ENCODE measurements at places on chromosomes 1 and 21.

DNA sequence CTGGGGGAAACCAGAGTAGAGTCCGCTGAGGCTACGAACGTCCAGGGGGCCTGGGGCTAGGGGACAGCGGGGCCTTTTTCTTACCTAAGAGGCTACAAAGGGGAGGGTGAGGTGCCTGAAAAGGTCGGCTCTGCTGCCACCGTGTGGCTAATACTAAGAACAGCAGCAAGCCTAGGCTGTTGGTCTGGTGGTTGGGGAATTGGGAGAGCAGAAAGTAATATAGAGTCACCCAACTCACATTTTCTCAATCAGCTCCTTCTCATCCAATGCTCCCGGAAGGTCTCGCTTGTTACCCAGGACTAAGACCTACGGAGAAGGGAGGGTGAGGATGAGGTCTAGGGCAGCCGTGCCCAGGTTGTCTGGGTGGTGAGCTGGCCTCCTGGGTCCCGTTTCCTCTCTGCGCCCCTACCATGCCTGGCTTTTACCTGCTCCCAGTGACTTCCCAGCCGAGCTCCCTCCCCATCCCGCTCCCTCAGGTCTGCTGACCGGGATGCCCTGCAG is 9.3 kb downstream of the ARL8A start:
- DNase-seq, result peak; percentile 86

DNA sequence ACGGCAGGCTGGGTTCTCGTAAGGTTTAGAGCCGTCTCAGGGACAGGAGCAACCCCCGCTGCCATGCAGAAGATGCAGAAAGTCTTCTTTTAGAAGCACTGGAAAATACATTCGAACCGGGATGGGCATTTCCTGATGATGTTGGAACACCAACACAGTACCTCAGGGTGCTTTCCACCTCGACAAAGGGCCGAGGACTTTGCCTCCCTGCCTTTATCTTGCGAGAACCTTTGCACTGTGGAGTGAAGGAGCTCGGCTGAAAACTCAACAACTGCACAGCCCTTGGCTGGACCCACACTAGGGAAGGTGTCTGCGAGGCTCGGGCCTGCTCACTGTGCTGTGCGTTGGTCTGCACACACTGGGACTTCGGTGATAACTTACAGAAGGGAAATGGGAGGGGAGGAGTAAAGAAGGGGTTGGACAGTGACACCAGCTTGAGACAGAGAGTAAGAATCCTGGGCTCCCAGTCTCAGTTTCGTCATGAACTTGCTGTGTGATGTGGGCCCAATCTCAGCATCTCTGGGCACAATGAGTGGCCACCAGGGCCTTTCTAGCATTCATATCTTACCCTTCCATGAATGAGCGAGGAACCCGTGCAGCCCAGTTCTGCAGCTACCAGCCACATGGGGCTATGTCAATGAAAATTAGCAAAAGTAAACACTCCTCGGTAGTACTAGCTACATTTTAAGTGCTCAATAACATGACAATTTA is 18.2 kb downstream of the RCAN1 start:
- no peak for DNase-seq

GRCh38 chr1:48581270-48581669 is 109.3 kb upstream of the SPATA6 start:
- DNase-seq, result no peak

DNA sequence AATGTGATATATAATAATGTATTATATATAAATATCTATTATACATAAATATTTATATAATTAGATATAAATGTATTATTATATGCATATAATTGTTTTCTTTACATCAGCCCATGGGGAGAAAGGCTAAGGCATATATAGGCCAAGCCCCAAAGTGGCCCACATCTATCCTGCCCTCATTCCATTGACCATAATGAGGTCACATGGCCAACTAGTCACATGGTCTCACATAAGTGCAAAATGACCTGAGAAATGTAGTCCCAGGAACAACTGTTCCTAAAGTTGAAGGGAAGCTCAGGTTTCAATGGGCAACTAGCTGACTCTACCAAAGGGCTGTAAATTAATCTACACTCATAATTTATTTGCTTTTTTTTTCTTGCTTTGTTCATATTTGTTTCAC is 14.5 kb upstream of the CCDC185 start:
- DNase-seq, result no peak

GRCh38 chr1:207817778-207818751 is 66.2 kb downstream of the CD46 start:
- DNase-seq, result no peak

DNA sequence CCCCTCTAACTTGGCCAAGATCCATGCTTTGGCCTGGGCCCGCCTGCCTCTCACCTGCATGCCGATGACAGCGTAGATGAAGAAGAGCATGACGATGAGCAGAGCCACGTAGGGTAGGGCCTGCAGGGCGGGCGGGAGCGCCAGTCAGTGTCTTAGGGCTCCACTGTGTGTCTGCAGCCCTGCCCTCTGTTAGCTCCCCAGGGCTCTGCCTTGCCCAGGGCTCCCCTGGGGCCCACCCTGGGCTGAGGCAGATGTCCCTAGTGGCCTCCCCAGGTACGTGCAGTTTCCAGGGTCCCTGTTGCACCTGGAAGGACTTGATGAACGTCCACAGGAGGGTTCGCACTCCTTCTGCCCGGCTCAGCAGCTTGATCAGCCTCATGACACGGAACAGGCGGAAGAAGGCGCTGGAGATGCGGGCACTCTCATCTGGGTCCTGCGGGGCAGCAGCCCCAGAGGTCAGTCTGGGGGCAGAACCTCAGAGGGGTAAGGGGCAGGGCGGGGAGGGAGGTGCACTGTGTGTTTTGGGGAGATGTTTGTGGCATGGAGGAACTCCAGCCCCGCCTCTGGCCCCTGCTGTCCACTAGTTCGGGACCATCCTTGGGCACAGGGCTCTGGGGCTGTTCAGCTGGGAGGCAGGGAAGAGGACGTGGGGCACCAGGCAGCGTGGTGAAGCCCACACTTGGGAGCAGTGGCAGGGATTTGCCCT is 29.8 kb upstream of the KIF21B start:
- no peak for DNase-seq

GRCh38 chr1:226047495-226047894 is 15.0 kb upstream of the H3-3A start:
- no peak for DNase-seq

GRCh38 chr1:231390071-231390470 is 32.0 kb downstream of the EGLN1 start:
- DNase-seq, result no peak

GRCh38 chr1:46724991-46725735 is 6.2 kb upstream of the EFCAB14 start:
- peak; percentile 65 for DNase-seq

DNA sequence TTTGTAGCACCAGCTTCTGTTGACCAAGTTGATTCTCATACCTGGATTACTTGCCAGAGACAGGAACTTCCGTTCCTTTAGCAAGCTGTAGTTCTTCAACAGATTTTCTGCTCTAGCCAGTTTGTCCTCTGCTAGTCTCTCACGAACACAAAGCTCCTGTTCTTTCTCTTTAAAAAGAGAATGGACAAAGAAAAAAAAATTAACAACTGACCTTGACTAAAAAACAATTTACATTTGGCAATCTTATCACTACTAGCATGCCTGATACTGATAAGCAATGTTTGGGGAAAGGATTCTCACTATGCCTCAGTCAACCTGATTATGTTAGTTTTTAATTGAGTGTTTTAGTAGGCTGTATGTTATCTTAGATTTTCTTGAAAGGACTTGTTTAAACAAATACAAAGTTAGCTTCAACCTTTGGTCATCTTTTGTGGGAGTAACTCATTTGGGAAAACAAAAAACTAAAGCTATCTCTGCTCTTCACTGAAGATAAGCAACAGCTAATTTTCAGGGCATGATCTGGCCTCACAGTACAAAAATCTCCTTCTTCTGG is 8.3 kb downstream of the NEK2 start:
- no peak for DNase-seq

GRCh38 chr1:201562257-201562656 is 23.3 kb downstream of the NAV1 start:
- no peak for DNase-seq

GRCh38 chr1:15848929-15849774 is 1.6 kb downstream of the SPEN start:
- DNase-seq, result peak; percentile 90

DNA sequence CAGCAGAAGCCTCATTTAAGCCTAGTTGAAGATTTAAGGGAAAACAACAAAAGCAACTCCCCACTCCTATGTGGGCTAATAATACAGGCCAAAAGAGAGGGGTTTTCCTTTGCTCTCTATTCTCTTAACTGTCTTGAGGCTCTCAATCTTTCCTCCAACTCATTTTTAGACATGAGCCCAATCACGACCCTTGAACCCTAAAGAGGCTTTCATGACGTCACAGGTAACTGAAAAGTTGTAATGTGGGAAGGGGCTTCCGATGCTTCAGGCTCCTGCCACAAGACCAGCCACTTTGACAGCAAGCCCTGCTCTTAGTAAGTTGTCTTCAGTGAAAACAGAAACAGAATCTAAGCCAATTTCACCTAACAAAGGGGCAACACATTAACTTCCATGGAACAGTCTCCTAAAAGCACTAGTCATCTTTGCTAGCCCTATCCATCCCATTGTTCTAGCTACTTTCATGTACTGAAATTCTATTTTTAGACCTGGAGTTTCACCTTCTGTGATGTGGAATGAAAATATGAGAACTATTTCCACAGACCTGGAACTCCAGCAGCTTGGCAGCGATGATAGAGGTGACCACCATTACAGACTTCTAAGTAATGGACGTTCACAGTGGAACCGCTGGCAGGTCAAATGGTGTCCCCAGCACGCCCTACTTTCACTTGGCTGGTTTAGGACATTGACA is 36.3 kb downstream of the GPR161 start:
- no peak for DNase-seq

- DNase-seq, result no peak
Observed at GRCh38 chr1:117036018-117036461, 24.1 kb upstream of the TTF2 start.

DNA sequence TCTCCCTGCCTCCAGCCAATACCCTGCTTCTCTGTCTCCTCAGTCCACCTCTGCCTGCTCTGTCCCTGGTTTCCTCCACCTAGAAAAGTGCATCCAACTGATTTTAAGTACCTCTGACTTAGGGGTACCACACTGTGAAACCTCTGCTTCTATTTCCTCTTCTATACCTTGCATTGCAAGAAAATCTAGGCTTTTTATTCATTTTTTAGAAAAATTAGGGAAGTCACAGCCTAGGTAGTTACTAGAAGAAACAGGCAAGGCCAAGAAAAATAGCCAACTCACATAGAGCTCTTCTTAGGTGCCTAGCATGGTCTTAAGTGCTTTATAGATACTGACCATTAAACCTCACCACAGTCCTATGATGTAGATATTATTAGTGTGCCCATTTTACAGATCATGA is 39.1 kb downstream of the HIVEP3 start:
- no peak for DNase-seq

DNA sequence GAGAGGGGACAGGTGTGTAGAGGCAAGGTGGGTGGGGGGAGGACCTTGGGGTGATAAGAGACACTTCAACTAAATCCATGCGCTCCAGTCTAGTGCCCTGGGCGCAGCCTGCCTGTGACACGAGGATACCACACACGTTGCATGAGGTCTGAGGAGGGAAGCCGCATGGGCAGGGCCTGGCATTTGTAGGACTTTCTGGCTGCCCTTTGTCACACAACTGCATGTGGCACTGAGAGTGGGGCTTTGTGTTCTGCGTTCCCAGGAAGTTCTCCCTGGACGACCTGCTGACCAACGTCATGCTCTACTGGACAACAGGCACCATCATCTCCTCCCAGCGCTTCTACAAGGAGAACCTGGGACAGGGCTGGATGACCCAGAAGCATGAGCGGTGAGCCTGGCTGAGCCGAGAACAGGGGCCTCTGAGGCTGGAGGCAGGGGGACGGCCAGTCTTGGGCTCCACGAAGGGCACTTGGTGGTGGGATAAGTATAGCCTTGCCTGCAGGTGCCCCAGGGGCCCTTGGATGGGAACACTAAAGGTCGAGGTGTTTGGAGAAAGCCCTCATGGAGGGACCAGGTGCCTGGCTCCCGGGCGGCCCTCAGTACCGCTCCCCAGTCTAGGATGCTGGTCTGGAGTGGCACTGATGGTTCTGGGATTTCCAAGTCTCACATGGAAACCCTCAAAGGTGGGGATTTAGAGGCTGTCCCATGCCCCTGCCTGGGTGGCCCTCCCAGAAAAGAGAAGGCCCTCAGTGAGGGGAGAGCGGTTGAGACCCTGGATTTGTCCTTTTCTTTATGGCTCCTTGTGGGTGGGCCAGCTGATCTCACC is 34.5 kb downstream of the EPHX1 start:
- DNase-seq, result peak; percentile 43

DNA sequence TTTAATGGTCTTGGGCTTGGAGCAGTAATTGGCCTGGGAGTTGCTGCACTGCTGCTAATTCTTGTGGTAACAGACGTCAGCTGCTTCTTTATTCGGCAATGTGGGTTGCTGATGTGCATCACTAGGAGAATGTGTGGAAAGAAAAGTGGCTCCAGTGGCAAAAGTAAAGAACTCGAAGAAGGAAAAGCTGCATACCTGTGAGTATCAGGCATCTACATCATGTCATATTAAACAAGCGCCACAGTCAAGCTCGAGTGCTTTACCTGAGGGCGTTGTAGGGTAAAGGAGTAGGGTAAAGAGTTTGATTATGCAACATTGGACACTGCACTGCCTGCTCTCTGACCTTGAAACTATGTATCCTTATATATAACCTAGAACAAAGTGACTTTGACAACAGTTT is 510.6 kb downstream of the NCAM2 start:
- no peak for DNase-seq

GRCh38 chr1:53410100-53410541 is 49.1 kb upstream of the DMRTB1 start:
- no peak for DNase-seq

DNA sequence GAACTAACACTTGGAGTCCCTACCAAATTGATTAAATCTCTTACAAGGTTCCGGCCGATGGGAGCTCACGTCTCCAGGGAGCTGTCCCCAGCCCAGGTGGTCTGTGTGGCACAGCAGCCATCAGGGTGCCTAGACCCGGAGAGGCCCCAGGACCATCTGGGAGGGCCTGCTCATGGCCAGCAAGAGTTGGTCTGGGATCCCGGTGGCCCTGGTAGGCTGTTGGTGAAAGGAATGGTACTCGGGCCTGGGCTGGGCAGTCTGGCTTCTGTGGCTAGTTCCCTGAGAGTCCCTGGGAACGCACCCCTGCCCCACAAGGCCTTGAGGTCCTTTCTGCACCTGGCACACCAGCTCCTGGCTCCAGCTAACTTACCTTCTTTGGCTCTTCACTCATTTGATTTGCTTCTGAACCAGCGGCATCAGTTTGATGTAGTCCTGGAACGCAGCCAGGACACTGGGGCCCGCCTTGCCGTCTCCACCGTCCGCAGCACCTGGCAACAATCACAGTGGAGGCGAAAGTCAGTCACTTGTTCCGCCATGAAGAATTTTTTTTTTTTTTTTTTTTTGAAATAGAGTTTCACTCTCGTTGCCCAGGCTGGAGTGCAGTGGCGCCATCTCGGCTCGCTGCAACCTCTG is 62.5 kb downstream of the SCCPDH start:
- no peak for DNase-seq

DNA sequence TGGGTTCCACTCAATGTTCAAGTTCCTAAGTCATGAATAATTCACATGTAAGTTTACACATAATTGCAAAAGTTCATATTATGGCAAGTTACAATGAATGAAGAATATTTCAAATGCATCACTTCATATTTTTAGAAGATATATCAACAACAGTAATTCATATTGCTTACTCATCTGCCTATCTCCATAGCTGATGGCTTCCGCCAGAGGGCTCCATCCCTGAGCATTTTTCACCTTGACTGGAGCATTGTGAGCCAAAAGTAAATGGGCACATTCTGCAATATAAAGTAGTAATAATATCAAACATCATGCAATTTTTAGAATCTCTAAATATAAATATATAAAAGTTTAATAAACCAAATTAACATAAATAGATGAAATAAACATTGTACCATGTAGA is 29.8 kb downstream of the ANKRD13C start:
- no peak for DNase-seq

- DNase-seq, result no peak
Observed at GRCh38 chr1:187985145-187985896, 1156.6 kb downstream of the PLA2G4A start.
